ENCODE measurements at places on chromosomes 2 and 18.

DNA sequence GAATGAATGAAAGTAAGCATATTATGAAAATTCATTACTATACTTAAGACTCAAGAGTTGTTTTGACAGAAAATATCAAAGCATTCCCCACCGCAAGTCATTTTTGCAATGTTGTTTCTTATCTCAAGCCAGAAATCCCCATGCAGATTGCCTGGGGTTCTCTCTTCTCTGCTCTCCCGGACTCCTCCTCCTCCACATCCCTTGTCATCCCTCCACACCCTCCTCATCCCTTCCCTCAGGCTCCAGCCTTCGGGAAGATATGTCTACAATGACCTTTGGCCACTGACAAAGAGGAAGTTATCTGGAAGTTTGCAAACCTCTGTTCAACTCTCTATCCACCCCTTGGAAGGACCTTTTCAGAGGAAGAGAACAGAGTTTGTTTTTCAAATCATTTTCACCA is 11.9 kb downstream of the TFCP2L1 start:
- DNase-seq, result no peak

- no peak for DNase-seq
Measured at GRCh38 chr2:40773291-40773690, 321.4 kb upstream of the SLC8A1 start.

- no peak for DNase-seq
Measured at GRCh38 chr2:114727012-114727411, 284.6 kb downstream of the DPP10 start.

GRCh38 chr2:119846021-119846420 is 86.3 kb downstream of the PTPN4 start:
- no peak for DNase-seq

DNA sequence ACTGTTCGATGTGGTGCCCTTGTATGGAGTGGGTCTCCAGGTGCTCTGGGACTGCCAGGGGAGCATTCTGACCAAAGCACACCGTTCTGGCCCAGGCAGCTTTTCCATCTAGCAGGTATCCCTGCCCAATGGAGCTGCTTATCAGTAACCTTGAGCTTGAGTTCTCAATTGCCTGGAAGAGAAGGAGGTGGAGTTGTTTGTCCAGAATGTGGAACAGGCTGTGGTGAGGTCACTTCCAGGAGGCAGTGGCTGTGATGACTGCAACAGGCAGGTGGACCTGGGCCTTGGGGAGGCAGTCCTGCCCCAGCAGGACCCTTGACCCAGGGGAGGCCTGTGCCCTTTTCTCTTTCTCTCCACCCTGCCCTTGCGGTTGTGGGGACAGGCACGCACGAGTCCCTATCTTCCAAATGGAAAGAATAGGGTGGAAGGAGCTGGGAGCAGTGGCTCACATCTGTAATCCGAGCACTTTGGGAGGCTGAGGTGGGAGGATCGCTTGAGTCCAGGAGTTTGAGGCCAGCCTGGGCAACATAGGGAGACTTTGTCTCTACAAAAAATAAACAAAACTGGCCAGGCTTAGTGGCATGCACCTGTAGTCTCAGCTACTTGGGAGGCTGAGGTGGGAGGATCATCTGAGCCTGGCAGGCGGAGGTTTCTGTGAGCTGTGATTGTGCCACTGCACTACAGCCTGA is 66.2 kb upstream of the MCFD2 start:
- no peak for DNase-seq

All from NCI-H526 treated with DMSO at 0.1 percent for 48 hours (cell line).